Fibroblast of skin of left quadriceps (primary cell): ENCODE measurements at places on chromosomes 11 and 22.
A peak's percentile ranks its signal among the peaks of the same experiment; 100 is the strongest.

GRCh38 chr11:69587454-69588090, 53.4 kb upstream of the CCND1 start:
- DNase-seq = no peak

GRCh38 chr22:29690476-29690875, 29.3 kb upstream of the CABP7 start:
- peak; percentile 31 for DNase-seq

DNA sequence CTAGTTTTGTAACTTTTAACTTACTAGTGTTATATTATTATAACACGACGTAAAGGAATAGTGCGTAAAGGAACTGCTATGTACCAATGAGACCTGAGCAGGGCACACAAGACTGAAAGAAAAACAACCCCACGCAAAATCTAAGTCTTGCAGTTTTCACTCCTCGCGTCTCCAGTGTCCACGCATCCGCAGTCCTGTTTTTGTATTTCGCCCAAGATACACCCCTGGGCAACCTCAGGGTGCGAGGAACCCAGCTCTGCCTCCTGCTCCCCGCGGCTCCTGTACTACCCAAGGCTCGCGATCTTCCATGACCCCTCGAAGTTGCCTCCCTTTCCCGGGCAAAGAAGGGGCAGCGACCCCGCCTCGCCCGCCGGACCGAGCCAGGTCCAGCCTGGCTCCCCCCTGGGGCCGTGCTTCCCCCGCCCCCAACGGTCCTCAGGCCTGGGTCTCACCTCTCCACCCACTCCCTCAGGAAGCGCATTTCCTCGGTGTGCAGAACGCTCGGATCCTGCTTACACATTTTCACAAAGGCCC, 393 bp downstream of the ST13 start:
- DNase-seq = no peak

- DNase-seq = no peak
Measured at GRCh38 chr11:30631148-30631547, 45.0 kb upstream of the MPPED2 start.
